ENCODE measurements at places on chromosomes 1 and 21. TPM values are rescaled to one million over a fixed set of nuclear protein-coding genes. Genes with fewer than 3 reads are reported as not detected.
A peak's percentile ranks its signal among the peaks of the same experiment; 100 is the strongest.

IL22RA1 gene
- polyA plus RNA-seq, result 0.07 TPM

GRCh38 chr1:96388421-96389310 is 332.9 kb upstream of the PTBP2 start:
- peak; percentile 16 for DNase-seq

KIF14 gene
- 3.9 TPM for polyA plus RNA-seq

DNA sequence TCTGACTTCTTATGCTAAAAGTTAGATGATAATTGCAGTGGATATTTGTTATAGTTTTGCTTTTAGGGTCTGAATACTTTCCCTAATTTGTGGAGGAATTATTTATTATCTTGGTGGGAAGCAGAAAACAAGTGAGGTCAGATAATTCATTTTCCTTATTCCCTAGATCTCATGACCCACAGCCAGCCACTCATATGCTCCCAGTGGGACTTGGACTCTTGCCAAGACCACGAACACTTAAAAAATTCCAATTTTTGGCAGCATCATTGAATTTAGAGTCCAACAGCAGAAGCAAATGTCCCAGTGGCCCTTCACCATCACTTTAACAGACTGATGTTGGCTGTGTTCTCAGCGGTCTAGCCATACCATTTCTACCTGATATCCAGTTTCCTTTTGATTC is 204.2 kb downstream of the HMCN1 start:
- no peak for DNase-seq

- DNase-seq, result no peak
These were observed 2.9 kb downstream of the PADI3 start for GRCh38 chr1:17251701-17252376.

DDR2 gene
- 47.7 TPM for polyA plus RNA-seq

Measured in muscle of back (tissue), 13 donors.